ENCODE measurements at places on chromosomes 6 and 20.

DNA sequence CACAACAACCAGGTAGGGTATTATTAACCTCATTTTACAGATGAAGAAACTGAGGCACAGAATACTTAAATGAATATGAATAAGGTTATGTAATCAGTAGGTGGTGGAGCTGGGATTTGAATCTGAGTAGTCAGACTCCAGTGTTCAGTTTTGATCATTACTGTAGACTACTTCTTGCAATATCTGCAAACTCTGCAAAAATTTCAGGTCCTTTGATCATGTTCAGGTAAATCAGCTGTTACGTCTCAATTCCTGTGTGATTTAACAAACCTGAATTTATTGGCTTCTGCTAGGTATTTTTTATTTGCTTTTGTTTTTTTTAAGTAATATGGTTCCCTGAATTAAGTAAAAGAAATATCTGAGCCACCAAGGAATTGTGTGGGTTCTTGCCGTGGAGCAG, 70.7 kb upstream of the NOTCH4 start:
- DNase-seq: no peak

GRCh38 chr6:99458319-99458718, 33.2 kb upstream of the PNISR start:
- peak; percentile 27 for DNase-seq

GRCh38 chr20:24683676-24684075, 214.2 kb downstream of the SYNDIG1 start:
- DNase-seq: peak; percentile 58

- no peak for DNase-seq
Observed at GRCh38 chr6:142345261-142345660, 43.5 kb downstream of the ADGRG6 start.

DNA sequence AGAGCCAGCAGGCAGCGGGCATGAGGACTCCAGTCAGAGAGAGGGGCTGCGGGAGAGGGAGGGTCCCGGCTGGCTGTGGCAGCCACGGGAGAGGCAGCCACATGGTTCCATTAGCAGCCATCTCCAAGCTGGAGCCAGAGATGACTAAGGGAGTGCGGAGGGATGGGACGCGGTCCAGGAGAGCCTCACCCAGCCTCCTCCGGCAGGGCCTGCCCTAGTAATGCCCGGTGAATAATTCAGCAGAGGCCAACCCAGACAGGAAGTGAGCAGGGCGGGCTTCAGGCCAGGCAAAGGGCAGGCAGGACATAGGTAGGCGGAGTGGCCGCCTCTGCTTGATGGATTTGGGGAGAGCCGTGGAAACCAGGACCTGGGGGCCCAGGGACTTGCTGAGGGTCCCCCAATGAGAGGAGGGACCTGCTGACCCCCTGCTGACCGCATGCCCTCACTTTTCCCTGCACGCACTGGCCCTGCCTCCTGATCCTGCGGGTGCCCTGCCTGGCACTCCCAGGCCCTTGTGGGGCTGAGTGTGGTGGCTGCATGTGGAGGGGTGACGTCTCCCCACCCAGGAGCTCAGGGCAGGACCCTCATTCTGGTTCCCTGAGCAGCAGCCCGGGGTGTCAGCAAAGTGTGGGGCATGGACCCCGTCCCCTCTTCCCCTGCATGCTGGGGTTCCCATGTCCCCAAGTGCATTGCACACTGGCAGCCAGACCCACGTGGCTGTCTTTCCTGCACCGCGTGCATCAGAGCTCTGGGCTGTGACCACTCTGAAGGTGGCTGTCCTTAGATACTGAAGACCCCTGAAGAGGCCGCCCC, 51.8 kb upstream of the SLCO4A1 start:
- peak; percentile 96 for DNase-seq

DNA sequence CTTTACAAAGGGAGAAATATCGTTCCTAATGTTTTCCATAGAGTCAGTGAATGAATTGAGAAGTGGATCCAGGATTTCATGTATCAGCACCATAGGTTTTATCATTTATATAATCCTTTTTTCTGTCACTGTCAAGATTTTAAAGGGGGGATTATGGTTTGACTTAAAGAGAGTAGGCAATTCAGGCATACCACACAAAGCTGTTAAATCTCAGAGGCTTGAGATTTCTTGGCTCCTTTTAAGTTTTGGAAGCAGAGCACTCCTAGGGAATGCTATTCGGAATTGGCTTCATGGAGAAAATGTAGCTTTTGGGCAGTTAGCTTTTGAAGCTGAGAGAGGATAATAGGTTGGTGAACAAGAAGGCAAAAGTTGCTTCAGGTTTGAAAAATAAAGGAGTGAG, 274.7 kb downstream of the SOX4 start:
- no peak for DNase-seq

GRCh38 chr6:111823831-111824607, 49.2 kb downstream of the FYN start:
- DNase-seq: peak; percentile 72

DNA sequence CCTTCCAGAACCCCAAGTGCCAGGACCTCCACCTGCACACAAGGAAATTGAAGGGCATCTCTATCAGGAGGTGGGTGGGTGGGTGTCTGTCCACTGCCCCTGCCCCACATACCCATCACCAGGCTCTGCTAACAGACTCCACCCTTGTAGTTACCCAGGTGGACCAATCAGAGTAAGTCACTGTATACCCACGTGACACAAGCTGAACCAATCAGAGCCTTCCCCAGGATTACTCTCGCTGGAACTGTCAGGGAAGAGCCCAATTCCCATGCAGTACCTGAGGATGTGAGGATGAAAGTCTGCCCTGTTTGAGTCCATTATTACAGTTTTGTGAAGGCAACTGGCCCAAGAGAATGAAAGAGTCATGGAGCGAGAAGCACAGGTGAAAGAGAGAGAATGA, 4.2 kb downstream of the OCSTAMP start:
- DNase-seq: no peak

DNA sequence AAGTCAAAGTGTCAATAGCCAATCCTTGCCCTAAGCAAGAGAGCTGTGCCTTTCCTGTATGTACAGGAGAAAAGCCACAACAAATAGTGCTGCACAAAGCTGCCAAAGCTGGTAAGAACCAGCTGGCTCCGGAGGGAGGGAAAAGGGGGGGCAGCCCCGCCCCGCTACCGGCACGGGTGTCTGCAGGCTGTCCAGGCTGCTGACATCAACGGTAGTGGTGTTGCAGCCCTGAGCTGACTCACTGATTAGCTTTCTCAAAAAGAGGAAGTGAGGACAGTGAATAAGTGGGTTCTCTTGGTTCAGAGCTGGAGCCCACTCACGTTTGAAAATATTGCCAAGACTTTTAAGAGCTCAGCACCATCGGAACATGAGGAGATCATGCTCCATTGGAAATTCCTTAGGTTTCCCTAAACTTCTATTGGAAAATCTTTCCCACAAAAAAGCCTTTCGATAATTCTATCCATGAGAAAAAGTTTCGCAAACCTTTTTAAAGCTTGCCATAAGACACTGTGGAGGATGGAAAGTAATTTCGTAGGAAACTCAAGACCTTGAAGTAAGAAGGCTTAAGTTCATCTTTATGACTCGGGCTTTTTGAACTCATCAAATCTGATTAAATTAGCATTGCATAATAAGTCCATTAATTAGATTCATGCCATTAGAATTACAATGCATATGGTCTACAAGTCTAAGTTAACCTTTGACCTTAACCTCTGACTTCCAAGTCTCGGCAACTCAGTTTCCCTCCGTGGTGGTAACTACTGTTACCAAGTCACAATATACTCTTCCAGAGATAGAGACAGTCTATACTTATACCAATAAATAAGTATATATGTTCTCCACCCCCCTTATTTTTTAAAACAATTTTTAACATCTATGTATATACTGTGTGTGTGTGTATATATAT, 67.0 kb downstream of the TNFRSF21 start:
- peak; percentile 95 for DNase-seq

DNA sequence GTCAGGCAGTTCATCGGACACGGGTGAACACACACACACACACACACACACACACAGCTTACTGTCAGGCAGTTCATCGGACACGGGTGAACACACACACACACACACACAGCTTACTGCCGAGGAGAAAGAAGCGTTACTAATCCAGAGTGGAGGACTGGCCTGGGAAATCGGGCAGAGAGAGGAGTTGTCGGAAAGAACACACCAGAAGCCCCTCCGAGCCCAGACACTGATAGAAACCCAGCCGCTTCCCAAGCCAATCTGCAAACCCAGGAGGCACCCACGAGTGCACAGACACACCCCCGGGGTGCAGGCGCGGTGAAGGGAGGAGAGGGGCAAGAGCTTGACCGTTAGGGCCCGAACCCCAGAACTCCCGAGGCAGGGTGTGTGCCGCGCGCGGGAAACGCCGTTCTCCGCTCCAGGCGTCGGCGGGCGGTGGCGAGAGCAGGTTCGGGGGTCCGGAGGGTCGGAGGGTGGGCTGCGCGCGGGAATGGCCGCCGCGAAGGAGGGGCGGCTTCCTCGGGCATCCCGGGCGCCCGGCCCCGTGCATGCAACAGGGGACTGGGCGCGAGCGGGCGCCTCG, 636 bp downstream of the ELOVL2 start:
- no peak for DNase-seq

DNA sequence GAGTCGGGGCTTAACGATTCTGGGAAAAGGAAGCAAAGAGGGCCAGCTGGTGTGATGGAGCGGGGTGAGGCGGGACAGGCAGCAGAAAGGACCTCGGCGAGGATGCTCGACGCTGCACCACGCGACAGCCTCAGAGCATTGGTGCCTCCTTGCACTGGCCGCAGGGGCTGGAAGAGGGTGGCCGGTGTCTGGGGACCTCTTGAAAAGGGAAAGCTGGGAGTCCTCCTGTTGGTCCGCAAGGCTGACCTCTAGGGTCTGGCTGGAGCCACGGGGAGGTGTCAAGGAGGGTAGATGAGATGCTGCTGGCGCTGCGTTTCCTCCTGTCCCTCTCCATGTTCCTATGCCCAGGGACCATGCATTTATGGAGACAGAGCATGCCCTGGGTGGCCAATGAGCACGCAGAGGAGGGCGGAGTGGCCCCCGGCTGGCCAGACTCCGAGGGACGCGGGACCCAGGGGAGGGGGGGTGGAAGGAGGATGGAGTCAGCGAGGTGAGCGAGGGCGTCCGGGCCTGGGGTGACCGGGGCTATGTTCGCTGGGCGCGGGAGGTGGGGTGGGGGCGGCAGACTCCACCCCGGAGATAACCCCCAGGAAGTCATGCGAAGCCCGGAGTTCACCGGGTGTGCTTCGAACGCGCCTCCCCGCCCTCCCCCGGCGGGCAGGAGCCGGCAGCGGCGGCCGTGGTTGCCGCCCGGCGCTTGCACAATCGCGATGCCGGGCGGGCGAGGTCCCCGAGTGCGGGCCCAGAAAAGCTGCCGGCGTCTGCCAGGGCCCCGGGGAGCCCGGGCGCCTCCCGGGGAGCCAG, at the start of gene CYP24A1:
Gene CYP24A1, minus strand, starts transcription at position 334 of the 804 bp plus-strand sequence. CDS start 407 bp downstream, outside the sequence.
- peak; percentile 44 for DNase-seq

GRCh38 chr20:22180244-22180643, 404.1 kb downstream of the FOXA2 start:
- DNase-seq: no peak

DNA sequence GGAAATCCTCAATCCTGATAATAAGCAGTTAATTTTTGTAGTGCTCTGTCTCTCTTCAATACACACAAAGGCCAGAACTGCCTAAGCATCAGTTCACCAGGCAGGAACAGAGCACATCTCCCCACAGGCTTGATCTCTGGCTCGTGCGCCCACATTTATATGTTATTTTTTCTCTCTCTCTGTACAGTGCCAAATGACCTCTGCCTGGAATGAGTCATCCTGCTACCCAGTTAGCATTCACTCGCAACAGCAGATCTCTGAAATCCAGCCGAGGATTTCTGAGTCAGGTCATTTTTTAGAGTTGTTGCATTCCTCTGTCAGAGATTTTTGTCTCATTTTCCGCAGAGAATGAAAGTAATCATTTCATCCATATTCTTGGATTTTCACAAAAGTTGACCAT, 107.1 kb downstream of the COL12A1 start:
- peak; percentile 94 for DNase-seq

GRCh38 chr6:168314948-168315347, 4.6 kb downstream of the DACT2 start:
- DNase-seq: no peak

DNA sequence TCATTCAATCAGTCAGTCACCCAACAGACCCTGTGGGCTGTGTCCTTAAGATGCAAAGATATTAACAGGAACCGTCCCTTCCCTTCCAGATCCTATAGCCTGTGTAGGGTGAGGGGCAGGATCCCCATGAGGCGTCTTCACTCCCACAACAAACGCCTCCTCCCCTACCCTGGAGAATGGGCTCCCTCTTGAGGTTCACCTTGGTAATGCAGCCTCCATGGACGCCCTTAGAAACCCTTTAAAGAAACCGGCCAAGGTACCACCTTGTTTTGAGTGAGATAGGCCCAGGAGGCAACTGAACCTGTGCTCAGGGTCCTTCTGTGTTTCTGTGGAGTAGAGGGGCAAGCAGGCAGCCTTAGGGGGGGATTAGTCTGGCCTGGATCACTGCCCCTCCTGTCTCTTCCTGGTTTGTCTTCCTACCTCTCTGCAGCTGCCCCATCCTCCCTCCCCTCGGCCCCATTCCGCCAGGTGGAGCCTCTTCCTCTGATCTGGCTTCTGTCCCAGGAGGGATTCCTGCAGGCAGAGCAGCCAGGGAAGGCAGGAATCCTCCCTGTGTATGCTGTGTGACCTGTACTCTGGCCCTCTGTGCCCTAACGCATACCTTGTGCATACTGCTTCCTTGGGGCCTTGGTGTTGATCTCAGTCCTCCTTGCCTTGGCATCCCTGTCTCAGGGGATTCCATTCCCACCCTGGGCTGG, 6.6 kb upstream of the GUCA1A start:
- DNase-seq: peak; percentile 71

- DNase-seq: no peak
Observed at GRCh38 chr20:22320245-22320915, 264.0 kb downstream of the FOXA2 start.

DNA sequence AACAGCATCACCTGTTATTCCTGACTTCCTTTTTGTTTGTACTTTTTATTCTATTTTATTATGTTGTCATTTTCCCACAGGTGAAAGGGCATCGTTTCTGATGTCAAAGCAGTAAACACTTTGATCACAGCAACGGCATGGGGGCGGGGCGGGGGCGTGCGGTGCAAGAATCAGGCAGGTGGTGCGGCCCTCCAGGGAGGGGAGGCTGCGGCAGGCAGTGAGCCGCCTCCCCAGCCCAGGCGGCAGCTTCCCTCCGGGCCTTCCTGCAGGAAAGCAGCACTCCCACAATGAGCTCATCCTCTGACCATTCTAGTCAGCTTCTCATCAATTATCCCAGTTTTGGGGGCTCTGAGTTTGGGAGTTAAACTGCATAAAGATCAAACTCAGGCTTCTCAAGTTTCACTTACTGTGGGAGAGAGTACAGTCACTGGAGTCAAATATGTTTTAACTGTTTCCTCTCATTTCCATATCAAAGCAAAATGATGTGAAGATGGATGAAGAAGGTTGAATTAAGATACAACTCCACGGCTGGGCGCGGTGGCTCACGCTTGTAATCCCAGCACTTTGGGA, 608.4 kb upstream of the AGPAT4 start:
- DNase-seq: no peak

DNA sequence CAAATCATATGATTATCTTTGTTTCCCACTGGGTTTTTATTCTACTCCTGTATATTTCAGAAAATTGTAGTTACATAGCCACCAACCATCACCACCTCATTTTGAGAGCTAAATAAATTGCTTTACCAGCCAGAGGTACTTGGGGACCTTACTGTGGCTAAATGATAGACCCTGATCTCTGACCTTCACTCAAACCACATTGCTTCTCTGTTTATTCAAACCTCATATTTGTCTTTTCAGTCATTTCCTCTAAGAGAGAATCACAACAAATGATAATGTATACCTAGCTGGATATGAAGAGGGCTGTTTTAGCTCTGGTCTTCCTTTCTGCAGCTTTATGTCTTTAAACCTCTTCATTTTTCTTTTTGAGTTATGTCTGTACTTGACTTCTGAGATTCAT, 142.8 kb downstream of the ADGB start:
- peak; percentile 25 for DNase-seq

Data from RPMI7951 (cell line).